ENCODE measurements at places on chromosomes 7 and 10.

DNA sequence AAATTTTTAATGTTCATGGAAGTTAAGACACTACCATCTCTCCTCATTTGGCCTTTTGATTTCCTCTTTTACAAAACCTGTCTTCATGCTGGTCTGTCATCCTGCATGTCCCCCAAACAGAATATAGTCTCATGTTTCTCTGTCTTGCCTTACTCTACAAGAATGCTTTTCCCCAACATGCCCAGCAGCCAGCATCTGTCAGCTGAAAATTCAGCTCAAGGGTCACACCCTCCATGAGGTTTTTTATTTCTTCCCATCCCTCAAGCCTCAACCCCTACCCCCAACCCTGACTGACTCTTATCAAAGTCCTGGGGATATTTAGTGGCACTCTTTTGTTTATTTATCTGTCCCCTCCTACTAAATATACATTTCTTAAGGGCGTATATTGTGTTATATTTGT, 202.0 kb downstream of the ANK3 start:
- DNase-seq = no peak

GRCh38 chr7:36264913-36265516, 112.0 kb downstream of the EEPD1 start:
- DNase-seq = no peak

GRCh38 chr10:18333621-18334020, 193.4 kb downstream of the CACNB2 start:
- DNase-seq = no peak

- DNase-seq = no peak
Observed at GRCh38 chr10:37549054-37549453, 308.4 kb downstream of the ZNF248 start.
